ENCODE measurements at places on chromosomes 7 and 10. TPM values are rescaled to one million over a fixed set of nuclear protein-coding genes. Genes with fewer than 3 reads are reported as not detected.

DNA sequence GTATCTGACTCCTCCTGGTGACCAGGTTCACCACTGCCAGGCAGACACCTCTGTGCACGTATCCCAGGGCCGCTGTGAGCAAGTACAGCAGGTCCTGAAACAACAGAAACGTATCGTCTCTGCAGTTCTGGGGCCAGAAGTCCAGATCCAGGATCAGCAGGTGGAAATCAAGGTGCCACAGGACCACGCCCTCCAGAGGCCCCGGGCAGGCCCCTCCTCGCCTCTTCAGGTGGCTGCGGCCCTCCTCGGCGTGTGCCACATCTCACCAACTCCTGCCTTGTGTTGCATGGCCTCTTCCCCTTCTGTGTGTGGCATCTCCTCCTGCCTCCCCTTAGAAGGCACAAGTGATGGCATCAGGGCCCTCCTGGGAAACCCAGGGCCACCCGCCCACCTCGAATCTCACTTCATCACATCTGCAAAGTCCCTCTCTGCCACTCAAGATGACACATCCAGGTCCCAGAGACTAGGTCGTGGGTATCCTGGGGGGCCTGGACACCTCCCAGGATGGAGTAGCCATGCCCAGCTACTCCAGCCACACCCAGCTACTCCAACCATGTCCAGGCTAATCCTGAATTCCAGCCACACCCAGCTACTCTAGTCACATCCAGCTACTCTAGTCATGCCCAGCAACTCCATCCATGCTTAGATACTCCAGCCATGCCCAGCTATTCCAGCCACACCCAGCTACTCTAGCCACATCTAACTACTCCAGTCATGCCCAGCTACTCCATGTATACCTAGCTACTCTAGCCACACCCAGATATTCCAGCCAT is 52.6 kb upstream of the DNAAF5 start:
- H3K27me3 ChIP-seq, result no peaks in the 10 kb centered on the region
- H3K27ac ChIP-seq, result no peak overlapping the region
- H3K4me1 ChIP-seq, result no peaks in the 10 kb centered on the region
- no peak overlapping the region for H3K4me3 ChIP-seq
- no peaks in the 10 kb centered on the region for H3K36me3 ChIP-seq

DNA sequence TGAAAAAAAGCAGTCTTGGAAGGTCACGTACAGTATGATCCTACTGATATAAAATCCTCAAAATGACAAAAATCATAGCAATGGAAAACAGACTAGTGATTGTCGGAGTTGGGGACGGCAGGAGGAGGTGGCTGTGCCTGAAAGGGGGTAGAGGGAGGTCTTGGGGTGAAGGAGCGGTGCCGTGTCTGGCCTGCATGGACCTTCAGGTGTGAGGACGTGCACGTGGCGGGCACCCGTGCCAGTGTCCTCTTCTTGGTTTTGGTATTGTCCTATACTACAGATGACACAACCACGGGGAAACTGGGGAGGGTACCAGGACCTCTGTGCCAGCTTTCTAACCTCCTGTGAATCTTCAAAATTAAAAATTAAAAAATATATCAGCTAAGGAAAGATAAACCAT is 73.0 kb downstream of the COBL start:
- H3K27me3 ChIP-seq, result no peaks in the 10 kb centered on the region
- H3K4me1 ChIP-seq, result no peaks in the 10 kb centered on the region
- H3K27ac ChIP-seq, result no peak overlapping the region
- H3K36me3 ChIP-seq, result no peaks in the 10 kb centered on the region

DNA sequence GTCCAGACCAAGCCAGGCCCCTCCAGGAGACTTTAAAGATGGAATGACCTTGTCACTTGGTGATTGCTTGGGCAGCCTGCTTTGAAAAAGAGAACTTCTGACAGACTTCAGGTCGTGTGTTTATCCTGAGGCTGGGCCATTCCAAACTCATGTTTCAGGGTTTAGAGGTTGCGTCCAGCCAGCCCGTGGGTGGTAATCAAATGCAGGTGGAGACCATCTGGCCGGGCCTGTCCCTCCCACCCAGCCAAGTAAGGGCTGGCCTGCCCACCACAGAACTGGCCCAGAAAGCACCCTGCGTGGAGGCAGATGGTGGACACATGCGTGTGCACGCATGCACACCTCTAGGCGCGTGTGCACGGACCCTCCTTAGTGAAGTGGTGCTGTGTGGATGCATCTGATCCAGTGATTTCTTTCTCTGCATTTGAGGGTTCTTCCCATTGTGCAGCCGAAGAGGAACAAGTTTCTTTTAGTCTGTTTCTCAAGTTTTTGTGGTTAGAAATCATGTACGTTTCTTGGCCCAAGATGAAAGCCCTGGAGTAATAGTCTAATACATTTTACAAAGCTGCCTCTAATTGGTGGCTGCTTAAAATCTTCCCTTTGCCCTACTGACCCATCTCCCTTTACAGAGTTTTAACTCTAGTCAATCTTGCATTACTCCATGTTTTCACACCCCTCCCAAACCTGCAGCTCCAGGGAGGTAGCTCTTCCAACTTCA is 43.0 kb downstream of the SUFU start:
- H3K36me3 ChIP-seq, result no peaks in the 10 kb centered on the region
- no peaks in the 10 kb centered on the region for H3K27me3 ChIP-seq
- peaks cover 7% of the 10 kb centered on the region for H3K4me1 ChIP-seq
- no peak overlapping the region for H3K4me3 ChIP-seq

DNA sequence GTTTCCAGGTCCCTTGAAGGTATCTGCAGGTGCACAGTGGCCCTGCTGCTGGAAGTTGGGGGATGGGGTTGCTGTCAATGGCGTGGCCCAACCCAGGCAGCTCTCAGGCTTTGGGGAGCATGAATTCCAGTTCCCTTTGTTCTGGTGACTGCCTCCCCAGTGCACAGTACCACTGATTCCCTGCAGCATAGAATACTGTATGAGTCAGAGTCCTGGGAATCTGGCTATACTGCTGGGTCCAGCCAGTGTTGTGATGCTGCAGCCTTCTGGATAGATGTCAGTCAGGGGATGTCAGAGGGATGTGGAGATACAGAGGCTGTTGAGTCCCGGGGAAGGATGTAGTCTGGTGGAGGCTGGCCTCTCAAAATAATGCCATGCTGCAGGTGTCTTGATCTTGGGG is 99.3 kb downstream of the LANCL2 start:
- H3K36me3 ChIP-seq, result no peaks in the 10 kb centered on the region
- no peaks in the 10 kb centered on the region for H3K4me1 ChIP-seq
- H3K4me3 ChIP-seq, result no peak overlapping the region
- no peak for DNase-seq
- no peaks in the 10 kb centered on the region for H3K27me3 ChIP-seq
- H3K27ac ChIP-seq, result no peak overlapping the region

DNA sequence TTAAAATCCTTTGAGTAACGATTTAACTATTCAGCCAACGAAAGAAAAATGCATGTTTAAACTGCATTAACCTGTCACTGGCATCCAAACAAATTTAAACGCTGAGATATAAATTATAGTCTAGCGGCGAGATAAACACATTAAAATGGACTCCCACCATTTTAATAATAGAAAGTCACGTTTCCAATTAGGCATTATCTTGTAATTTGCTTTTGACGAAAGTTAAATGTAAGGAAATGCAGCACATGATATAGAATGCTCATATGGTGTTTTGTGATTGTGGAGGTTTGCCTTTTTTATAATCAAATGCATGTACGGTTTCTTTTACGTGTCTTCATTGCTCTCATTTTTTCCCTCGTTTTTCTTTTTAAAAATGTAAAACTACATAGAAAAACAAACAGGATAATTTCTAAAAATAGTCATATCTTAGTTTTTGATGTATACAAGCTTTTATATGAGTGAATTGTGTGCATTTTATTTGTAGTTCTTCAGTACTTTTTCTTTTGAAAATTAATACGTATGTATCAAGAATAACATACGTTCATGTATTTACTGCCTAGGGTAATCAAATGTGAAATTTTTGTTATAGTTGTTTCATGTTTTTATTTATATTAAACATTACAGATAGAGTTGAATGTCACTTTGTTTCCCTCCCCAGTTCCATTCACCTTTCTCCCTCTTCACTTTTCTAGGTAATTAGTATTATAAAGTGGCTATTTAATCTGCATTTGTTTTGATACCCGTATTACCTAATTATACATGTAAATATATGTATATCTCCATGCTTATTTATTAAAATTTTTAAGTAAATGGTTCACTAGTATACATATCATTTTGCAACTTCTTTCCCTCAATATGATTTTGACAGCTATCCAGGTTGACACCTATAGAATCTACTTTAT is 1.1 kb upstream of the KLF14 start:
- no peaks in the 10 kb centered on the region for H3K4me1 ChIP-seq
- no peaks in the 10 kb centered on the region for H3K36me3 ChIP-seq
- DNase-seq, result no peak
- H3K4me3 ChIP-seq, result peak overlapping the region; percentile 73
- H3K27ac ChIP-seq, result no peak overlapping the region

DNA sequence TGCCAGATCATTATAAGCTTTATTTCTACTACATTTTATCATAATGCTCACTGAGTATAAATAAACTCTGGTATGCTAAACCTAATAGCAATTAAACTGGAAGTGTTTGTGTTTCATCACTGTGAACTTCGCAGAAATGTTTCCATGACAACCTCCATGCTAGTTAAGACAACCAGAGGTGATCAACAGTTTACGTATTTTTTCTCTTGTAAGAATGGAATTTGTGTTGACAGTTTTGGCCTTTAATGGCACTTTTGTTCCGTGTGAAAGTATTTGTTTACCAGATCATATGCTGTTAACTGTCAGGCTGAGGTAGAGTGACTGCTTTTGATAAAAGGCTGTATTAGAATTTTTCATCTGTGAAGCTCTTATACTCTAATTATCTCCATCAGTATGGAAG is 212.1 kb upstream of the PPP1R3A start:
- no peaks in the 10 kb centered on the region for H3K36me3 ChIP-seq
- H3K4me1 ChIP-seq, result no peaks in the 10 kb centered on the region
- no peak overlapping the region for H3K4me3 ChIP-seq
- H3K27ac ChIP-seq, result no peak overlapping the region
- no peak for DNase-seq
- H3K27me3 ChIP-seq, result no peaks in the 10 kb centered on the region

GRCh38 chr10:113680190-113681111 is 739 bp downstream of the CASP7 start:
- no peaks in the 10 kb centered on the region for H3K36me3 ChIP-seq
- peaks cover 11% of the 10 kb centered on the region for H3K4me1 ChIP-seq
- DNase-seq, result peak; percentile 48
- peak overlapping the region; percentile 83 for H3K4me3 ChIP-seq
- no peaks in the 10 kb centered on the region for H3K27me3 ChIP-seq

DNA sequence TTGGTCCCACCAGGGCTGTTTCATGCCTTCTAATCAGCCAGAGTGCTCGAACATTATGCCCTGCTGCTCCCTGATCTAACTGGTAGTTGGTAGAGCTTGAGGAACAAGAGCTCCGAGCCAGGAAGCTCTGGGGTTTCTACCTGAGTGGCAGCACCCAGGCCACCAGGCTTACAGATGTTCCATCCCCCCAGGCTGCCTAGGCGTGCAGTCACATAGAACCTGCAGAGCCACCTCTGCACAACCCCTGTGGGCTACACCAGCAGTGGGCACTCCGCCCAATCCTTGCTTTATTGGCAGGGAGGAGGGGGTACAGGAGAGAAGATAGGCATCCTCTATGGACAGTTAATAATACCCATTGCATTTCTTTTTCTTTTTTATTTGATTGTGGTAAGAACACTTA is 21.8 kb downstream of the MAP3K8 start:
- no peaks in the 10 kb centered on the region for H3K27me3 ChIP-seq
- H3K36me3 ChIP-seq, result no peaks in the 10 kb centered on the region
- DNase-seq, result no peak
- peaks cover 5% of the 10 kb centered on the region for H3K4me1 ChIP-seq
- H3K4me3 ChIP-seq, result no peak overlapping the region

DNA sequence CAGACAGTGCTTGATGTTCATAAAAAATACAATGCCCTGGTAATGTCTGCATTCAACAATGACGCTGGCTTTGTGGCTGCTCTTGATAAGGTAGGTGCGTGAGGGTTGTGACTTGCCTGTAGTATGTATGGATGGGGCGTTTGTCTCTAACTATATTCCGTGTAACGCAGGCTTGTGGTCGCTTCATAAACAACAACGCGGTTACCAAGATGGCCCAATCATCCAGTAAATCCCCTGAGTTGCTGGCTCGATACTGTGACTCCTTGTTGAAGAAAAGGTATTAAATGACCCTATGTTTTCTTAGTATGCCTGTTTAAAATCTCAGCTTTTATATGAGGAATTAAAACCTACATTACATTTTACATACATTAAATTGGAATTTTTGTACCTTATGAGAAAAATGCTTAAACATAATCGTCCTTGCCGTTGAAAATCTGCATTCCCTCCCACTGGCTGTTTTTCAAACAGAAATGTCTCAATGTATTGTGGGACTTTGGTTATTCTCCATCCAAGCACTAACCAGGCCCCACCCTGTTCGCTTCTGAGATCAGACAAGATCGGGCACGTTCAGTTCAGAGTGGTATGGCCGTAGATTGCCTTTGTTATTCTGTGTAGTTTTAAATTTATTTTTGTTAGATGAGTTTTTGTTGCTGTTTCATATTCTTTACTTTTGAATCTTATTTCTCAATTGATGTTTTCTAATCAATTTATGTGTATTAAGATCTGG is 85.3 kb downstream of the CUL1 start:
- no peak for DNase-seq
- no peak overlapping the region for H3K4me3 ChIP-seq
- H3K36me3 ChIP-seq, result no peaks in the 10 kb centered on the region
- H3K27me3 ChIP-seq, result no peaks in the 10 kb centered on the region
- no peak overlapping the region for H3K27ac ChIP-seq

- no peaks in the 10 kb centered on the region for H3K4me1 ChIP-seq
- H3K36me3 ChIP-seq, result no peaks in the 10 kb centered on the region
- DNase-seq, result no peak
- H3K27me3 ChIP-seq, result no peaks in the 10 kb centered on the region
- H3K4me3 ChIP-seq, result no peak overlapping the region
These were observed 40.4 kb upstream of the SCIN start for GRCh38 chr7:12529971-12530710.

DNA sequence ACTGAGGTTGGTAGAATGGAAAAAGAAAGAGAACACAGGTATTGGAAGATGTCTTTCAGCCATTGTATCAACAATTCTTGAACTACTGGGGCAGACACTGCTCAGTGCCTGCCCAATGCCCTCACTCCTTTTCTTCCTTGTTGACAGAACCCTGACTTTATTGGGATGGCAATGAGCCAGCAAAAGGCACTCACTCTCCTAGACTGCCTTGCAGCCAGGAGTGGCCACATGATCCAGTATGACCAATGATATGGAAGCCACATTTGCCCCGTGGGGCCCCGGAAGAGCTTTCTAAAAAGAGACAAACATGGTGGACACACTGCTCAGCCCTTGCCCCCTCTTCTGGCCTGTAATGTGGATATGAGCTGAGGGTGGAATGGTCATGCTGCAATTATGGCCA is 88.6 kb upstream of the ZNF716 start:
- no peak for DNase-seq
- no peaks in the 10 kb centered on the region for H3K27me3 ChIP-seq
- no peaks in the 10 kb centered on the region for H3K36me3 ChIP-seq
- H3K4me1 ChIP-seq, result no peaks in the 10 kb centered on the region

The SUN3 gene
- total RNA-seq, result not detected

The HMX3 gene
- total RNA-seq, result not detected

The CHST15 gene
- 4.1 TPM for total RNA-seq

The PITRM1 gene
- 45.9 TPM for total RNA-seq

The RNF32 gene
- 1.4 TPM for total RNA-seq

The ZNF804B gene
- not detected for total RNA-seq

The GBX1 gene
- total RNA-seq, result not detected

The ELN gene
- 58.1 TPM for total RNA-seq

All from hepatocyte (in vitro differentiated cells).